ENCODE measurements at places on chromosomes 4 and X.

- no peak for DNase-seq
Observed at GRCh38 chr4:94698187-94698586, 59.6 kb upstream of the BMPR1B start.

GRCh38 chr4:103152381-103152780, 45.8 kb downstream of the CENPE start:
- no peak for DNase-seq

- DNase-seq = no peak
Observed at GRCh38 chrX:6279277-6279909, 50.7 kb upstream of the NLGN4X start.

DNA sequence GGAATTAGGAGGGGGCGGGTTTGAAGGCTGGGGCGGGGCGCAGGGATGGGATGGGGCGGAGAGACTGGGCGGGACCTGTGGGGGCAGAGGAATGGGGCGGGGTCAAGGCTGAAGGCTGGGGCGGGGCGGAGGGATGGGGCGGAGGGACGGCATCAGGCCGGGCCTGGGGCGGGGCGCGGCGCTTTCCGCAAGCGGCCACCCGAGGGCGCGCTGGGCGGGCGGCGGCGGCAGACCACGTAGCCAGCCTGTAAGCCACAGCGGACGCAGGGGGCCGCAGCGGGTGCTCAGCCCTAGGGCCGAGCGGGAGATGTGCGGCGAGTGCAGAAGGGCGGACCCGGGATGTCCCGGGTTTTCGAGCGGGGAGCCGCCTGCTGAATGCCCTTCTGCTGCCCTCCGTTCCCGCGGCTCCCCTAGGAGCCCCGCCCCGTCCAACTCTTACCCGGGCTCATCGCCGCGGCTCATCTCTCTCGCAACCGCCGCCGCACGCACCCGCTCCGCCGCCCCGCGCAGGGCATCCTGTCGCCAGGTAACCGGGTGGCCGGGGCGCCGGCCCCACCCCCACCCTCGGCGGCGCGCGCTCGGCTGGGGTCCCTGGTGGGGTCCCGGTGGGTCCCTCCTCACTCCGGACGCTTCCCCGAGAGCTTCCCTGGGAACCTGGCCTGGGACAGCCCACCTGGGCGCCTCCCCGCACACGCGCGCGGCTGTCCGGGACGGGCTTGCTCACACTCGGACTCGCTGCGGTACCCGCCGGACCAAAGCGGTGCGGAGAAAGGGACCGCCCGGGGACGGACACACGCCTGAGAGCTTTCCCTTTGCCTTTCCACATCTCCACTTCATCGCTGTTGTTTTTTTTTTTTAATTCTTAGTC, at the start of gene CCDC110:
Gene CCDC110, minus strand, starts transcription at position 499 of the 868 bp plus-strand sequence. Its CDS starts 50 bp downstream, at position 449.
- DNase-seq = peak; percentile 73

DNA sequence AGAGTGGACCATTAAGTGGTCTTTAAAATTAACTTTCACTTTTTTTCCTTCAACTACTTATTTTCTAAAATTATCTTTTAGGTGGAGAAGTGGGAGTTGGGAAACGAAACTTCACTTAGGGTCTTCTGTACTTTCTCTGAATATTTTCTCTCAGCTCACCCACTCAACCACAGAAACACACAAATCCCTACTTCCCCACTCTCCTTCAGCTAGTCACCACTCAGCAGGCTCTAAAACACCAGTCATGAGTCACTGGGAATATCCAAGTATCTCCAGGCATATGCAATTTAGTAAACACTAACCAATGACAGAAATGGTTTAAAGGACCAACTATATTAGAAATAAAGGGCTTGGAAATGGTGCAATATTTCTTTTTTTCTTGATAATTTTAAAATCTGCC, 153.0 kb upstream of the RPS6KA6 start:
- no peak for DNase-seq

DNA sequence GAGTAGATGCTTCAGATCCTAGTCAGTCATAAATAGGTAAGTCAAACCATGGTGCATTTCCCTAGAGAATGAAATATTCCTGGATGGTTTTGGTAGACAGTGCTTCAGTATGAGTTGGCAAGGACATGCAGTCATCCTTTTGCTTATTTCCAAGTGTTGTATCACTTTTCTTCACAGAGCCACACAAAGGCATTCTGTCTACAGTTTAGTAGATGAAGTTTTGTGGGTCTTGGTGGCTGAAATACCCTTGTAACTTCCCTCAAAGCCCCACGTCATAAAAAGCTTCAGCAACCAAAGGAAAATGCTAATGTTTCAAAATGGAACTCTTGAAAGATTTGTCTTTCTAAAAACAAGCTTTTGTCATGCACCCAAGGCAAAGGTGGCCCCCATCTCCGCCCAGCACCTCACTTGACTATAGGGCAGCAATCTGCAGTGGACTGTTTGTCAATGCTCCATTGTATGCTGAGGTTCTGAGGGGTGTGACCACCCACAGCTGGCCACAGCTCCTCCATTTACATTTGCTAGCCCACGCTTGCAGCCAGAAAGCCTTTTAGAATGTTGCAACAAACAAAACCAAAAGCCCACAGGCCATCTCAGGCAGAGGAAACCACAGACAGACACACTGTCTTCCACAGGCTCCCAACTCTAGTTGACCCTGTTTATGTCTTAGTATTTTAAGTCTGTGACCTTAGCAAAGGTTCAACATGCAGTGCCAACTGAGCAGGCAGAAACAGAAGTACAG, 87.1 kb upstream of the FAM9C start:
- no peak for DNase-seq

DNA sequence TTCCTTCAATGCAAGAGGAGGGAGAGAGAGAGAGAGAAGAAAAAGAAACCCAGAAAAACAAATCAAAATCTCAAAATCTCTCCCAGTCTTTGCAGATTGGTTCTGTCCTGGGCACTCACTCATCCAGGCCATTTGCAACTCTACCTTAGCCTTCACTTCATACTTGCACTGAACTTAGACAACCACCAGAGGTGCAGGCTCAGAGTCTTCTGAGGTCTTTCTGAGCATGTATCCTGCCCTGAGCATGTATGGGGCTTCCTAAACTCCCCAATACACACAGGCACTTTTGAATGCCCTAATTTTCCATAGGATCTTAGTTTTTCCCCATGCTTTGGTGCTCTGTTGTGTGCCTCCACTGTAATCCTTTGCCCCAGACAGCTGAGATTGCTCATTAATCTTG, 2.9 kb downstream of the CFI start:
- no peak for DNase-seq

DNA sequence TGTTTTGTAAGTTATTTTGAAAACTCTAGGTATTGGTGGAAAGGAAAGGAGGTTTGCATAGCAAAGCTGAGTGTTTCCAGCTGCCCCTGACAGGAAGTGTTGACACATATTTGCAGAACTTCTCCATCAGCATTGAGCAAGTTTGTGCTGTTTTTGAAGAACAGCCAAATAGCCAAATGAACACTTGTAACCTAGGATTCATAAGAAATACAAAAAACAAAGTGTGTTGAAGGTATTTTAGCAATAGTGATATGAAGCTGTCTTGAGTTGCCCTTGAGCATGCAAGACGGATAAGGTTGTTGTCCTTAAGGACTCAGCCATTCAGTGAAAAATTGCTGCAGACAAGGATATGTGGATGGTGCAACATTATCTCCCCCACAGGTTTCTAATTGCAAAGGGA, 68.3 kb upstream of the PGM2 start:
- DNase-seq = no peak

DNA sequence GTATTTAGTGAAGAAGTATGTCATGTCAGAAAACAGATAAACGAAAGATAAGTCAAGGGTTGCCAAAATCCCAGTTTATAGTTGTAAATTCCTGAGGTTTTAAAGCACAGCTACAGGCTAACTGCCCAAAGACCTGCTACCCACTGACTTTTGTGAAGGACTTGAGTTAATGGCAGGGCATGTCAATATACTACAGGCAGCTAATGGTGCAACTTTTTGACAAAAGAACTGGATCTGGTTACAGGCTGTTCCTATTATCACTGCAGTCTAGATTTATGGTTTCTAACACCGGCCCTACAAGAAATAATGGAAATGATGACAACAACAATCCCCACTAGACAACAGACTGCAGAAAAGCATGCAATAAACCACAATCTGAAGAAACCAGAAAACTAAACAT, 6.4 kb downstream of the SCML2 start:
- DNase-seq = no peak

DNA sequence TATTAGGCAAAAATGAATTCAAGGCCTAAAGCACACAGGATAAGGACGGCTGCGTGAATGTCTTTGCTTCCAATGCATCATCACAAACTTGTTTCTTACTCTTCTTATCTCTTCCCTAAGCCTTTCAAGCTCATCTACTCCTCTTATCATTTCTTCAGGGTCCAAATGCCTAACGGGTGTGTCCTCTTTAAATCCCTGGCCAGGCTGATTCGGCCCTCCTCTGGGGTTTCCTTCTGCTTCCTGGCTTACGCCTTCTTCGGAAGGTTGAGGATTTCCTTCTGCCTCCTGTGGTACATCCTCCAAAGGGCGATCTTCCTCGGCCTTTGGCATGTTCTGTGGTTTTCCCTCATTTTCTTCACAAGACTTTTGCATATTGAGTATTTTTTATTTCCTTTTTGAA, 1.3 kb downstream of the TCEAL8 start:
- DNase-seq = no peak

- no peak for DNase-seq
Observed at GRCh38 chr4:61605984-61606383, 405.9 kb downstream of the ADGRL3 start.

DNA sequence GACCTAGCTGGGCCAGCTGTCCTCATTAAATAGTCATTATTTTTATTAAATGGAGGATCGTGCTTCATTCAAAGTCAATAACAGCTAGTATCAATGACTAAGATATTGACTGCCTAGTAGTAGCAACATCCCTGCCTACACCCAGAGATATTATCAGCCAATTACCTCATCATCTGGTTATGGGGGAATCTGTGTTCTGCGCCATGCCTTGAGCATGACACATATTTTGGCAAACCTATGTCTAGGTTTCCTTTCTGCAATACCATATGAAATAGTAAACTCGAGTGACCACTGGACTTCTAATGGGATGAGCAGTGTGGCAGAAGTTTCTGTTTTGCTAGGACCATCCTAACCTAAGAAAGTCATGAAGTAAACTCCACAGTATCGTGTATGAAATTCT, 50.0 kb upstream of the AADAT start:
- no peak for DNase-seq

DNA sequence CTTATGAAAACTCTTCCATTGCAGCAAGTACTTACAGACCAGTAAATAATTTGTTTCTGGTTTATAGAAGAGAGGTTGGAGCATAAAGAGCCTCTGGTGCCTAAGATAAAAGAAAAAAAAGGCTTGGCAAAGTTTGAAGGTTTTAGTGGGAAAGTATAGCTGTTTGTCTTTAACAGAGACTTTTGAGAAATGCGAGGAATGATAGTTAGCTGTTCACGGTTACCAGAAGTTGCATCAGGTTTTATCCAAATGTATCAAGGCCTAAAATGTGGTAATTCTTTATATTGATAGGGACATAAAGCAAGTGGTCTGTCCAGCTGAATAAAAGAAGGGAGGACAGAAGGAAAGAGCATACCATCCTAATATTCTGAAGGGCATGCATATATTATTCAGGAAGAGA, 29.3 kb downstream of the RAP1GDS1 start:
- DNase-seq = no peak

- no peak for DNase-seq
Observed at GRCh38 chr4:159023741-159024140, 79.1 kb upstream of the RAPGEF2 start.

DNA sequence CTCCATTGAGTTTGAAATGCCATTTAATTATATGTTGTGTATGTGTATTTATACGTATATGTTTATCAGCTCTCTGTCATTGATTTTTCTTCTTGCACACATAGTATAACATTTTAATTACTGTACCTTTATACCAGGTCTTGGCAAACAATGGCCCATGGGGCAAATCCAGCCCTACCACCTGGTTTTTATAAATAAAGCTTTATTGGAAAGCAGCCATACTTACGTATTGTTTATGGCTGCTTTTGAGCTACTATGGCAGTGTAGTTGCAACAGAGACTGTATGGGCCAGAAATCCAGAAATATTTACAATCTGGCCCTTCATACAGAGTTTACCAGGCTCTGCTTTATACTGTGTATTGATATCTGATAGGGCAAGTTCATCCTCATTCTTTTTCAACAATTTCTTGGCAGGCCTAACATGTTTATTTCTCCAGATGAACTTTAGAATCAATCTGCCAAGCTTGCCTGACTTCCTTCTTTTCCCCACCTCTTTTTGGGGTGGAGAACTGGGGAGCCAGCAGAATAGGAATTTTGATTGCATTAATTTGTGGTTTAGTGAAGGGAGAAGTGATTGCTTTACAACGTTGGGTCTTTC, 15.8 kb downstream of the DCUN1D4 start:
- DNase-seq = no peak

- no peak for DNase-seq
Observed at GRCh38 chr4:102076622-102077021, 268.7 kb downstream of the SLC39A8 start.

- no peak for DNase-seq
Observed at GRCh38 chr4:155197757-155198156, 10.7 kb upstream of the NPY2R start.

DNA sequence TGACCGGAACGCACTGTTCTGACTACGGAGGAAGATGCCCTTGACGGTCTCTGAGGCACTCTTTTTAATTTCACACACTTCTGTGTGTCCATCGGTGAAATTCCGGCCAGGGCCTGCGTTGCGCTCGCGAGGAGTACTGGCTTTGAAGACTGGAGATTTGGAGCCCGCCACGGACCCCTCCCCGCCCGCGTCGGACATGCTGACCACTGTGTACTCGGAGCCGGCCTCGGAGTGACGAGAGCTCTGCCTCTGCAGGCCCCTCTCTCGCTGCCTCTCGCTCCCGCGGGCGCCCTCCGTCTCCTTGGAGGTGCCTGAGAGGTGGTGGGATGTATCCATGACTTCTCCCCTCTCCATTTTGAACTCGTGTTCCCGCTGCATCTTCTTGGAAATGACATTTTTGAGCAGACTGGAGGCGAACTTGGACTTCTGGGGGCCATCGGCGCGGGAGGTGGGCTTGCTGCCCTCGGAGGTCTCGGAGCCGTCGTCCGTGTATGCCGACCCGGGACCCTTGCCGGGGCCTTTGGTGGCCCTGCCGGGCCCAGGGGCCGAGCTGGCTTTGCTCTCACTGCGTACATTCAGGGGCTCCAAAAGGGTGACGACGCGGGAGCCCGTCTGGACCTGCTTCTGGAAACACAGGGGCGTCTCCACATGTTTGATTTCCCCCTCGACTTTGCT, 5.7 kb downstream of the C4orf54 start:
- DNase-seq = no peak

DNA sequence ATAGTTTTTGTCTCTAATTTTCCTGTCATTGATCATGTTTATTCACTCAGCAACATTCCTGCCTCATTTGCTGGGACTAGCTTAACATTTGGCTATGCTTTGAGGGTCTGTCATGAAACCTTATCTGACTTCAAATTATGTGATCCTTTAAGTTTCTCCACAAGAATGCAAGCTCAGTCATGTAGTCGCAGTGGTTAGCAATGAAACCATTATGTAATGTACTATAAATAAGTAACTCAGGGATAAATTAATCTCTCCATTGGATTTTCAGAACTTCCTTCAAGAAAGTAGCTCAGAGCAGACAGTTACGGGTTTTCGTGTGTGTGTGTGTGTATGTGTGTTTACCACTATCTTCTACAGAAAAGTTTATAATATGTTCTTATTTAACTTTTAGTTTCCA, 993.6 kb downstream of the ADGRL3 start:
- no peak for DNase-seq
